ENCODE measurements at places on chromosomes 7 and 10. TPM values are rescaled to one million over a fixed set of nuclear protein-coding genes. Genes with fewer than 3 reads are reported as not detected.

DNA2 gene
- polyA plus RNA-seq, result 1.6 TPM

DNA sequence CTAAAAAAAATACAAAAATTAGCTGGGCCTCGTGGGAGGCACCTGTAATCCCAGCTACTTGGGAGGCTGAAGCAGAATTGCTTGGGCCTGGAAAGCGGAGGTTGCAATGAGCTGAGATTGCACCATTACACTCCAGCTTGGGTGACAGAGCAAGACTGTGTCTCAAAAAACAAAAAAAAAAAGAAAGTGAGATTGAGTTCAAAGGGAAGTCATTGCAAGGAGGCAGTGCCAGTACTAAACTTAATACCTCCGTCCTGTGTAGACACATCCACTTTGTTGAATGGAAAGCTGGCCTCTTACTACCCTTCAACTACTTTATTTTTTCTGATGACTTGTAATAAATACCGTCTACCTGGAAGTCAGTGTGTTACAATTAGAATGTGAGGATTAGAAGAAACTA lies 31.0 kb downstream of the AHCYL2 start:
- DNase-seq, result no peak

DNA sequence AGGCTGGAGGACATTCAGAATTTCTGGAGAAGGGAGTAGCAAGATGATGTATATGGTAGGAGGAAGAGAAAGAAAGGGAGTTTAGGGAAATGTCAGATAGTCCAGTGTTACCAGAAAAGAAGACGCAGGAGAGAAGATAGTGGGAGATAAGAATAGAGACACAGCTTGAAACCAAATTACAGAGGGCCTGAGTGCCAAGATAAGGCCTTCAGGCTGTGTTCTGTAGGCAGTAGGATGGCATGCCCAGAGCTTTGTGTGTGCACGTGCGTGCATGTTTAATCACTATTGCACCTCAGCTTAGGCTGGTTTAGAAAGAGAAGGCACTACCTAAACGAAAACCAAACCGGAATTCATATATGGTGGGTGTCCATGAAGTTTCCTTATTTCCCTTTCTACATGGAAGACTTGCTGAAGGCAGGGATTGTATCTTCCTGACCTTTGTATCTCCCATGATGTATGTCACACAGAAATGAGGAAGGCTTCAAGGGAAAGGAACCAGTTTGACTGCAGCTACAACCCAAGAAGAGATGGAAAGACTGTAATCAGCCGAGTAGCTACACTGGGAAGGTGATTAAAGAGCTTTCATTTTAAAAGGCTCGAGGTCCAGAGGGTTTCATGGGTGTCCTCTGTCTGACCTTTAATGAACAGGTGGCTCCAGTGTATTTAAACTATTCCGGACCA lies 35.8 kb upstream of the BHLHA15 start:
- no peak for DNase-seq

DNA sequence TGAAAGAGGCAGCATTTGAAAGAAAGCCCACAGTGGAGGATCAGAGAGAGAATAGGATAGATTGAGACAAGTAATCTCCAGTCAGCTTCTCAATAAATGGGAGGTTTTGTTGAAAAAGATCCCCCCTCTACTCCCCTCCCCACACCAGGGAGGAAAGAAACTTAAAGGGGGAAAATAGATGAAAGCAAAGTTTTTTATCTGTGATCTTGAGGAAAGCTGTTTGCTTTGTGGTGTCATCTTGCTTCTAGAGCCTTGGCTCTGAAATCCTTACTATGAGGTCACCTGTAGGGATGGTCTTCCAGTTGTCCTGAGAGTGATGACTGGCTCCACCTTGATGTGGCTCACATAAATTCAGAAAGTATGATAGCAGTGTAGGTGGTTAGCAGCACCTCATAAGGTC lies at the start of gene SPAM1:
Gene SPAM1, plus strand, starts transcription at position 301 of the 400 bp plus-strand sequence. CDS start 28,330 bp downstream, outside the sequence.
- no peak for DNase-seq

DNA sequence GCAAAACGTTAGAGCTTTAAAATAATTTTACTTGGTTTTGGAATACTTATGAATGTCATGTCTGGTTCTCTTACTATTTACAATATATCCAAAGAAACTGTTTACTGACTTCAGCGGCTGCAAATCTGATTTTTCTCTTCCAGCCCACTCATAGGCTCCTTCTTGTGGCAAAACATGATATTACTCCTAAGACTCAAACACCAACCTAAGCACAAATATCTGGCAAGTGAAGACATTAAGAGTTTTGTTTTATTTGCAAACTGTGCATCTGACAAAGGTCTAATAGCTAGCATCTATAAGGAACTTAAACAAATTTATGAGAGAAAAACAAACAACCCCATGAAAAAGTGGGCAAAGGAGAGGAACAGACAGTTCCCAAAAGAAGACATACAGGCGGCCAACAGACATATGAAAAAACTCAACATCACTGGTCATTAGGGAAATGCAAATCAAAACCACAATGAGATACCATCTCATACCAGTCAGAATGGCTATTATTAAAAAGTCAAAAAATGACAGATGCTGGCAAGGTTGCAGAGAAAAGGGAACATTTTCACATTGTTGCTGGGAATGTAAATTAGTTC lies 20.3 kb upstream of the GJC3 start:
- DNase-seq, result no peak

GRCh38 chr7:153852261-153852660 lies 199.9 kb upstream of the DPP6 start:
- DNase-seq, result no peak

DNA sequence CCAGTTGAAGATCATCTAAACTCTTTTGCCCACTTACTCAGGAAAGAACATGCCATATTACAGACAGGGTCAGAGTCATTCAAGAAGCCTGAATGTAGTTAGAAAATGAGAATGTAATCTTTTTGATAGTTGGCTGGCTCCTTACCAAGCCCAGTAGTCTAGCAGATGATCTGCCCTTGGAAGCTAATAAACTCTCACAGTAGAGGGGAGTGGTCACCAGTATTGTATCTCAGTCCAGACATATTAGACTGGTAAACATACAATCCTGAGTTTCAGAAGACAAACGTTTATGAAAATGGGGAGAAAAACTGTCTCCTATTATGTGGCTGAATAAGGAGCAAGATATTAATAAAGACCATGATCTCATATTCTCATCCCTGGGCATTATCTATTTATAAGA lies 65.3 kb downstream of the SEPTIN7 start:
- no peak for DNase-seq

GRCh38 chr7:30136117-30136731 lies 1.4 kb downstream of the MTURN start:
- no peak for DNase-seq

GRCh38 chr10:114680543-114681117 lies 22.6 kb upstream of the ABLIM1 start:
- no peak for DNase-seq

DNA sequence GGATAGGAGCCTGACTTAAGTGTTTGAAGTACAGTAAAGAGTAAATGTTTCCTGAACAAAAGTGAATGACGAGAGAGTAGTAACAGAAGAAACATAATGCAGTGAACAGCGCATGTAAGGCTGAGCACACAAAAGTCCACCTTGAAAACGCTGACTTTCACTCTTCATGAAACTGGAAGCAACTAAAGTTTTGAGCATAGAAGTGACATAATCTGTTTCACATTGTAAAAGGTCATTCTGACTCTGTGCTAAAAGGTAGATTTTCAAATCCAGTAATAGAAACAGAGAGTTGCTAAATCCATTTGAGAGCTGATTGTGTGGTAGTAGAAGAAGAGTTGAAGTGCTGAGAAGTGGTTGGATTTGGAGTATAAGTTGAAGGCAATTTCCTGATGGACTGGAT lies 1037.0 kb downstream of the CNTNAP2 start:
- no peak for DNase-seq

DNA sequence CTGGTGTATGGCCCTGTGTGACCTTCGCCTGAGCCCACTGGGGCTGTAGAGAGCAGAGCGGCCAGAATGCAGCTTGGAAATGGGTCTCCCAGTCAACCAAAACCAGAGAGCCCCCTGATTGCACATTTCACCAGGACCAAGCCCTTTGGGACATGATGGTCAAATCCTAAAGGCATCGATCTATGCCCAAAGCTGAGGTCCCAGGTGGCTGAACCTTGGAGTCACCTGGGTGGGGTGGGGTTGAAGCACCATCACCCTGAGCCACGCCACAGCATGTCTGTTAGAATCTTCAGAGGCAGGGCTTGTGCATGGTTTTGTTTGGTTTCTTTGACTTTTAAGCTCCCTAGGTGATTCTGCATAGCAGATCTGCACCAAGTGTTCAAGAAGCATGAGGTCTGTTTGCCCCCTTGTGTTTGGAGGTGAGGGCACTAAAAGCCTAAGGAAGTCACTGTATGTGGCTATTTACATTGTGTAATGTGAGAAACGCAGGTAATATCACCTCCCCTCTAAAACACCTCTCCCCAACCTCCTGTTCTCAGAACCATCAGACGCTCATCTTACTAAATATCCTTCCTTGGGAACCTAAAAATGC lies 9.6 kb downstream of the PKD1L1 start:
- no peak for DNase-seq

SPDYE6 gene
- not detected for polyA plus RNA-seq

- DNase-seq, result no peak
Measured at GRCh38 chr10:129959544-129960480, 4.3 kb downstream of the EBF3 start.

Measured in AG04450 (cell line).